AG09309 (cell line): ENCODE measurements at places on chromosomes 1 and 21.
A peak's percentile ranks its signal among the peaks of the same experiment; 100 is the strongest.

GRCh38 chr1:58149271-58149812, 397.2 kb downstream of the OMA1 start:
- no peak for DNase-seq

GRCh38 chr1:22741118-22741517, 30.5 kb downstream of the EPHB2 start:
- no peak for DNase-seq

DNA sequence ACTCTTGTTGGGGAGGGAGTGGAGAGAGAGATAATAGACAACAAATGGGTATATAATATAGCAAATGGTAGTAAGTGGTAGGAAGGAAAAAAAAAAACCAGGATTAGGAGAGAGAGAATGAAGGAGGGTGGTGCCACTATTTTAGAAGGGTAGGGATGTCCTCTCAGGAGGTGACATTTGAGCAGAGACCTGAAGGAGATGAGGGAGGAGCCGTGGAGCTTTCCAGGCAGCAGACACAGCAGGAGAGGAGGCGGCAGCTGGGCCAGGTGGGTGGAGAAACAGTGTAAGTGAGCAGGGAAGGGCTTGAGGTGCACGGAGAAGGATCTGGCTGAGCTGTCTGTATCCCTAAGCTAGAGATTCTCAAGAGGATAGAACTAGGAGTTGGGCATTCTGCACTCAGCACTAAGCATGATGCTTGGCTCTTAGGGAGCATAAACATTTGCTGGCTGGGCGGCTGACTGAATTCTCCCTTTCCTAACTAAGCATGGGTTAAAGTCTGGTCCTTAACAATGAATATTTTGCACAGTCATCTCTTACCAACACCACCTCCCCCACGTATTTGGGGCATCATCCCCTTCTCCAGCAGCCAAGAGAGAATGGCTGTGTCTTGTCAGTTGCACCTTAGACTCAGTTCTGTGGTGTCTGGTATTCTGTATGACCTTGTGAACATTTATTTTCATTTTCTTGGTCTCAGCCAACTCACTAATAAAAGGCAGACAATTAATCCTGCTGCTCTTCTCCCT, 27.6 kb upstream of the SARS1 start:
- no peak for DNase-seq

DNA sequence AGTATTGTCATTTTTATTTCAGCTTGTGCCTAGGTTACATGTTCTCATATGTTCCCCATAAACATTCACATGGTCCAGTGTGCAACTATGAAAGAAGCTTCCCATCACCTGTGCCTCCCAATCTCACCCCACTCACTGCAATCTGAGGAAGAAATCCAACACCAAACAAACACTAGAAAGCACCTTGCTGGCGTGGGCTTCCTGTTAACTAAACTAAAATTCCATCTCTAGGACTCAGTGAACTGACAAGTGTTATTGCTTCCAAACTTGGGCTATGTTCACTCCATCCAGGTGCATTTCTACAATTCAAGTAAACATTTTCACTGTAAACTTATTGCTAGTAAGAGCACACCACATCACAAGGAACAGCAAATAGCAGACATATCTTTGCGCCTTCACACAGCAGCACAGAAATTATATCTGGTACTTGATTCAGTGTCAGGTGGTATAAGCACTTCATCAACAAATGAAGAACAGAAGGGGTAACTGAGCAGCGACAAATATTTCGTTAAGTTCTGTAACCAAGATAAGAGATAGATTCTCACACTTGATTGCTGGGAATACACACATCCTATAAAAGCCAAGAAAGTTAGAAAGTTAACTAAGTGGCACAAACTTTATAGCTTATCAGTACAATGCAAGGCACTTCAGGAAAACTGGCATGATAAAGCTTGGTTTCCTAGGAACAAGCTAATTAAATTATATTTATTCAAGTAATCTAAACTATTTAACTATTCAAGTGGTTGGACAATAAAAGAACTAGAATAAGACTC, 8.9 kb upstream of the KCNJ15 start:
- DNase-seq, result no peak

- DNase-seq, result no peak
Measured at GRCh38 chr1:26317612-26318337, at the start of gene CD52. Gene CD52 (plus strand): TSS chr1:26317958. CDS start chr1:26318018, 60 bp downstream.

DNA sequence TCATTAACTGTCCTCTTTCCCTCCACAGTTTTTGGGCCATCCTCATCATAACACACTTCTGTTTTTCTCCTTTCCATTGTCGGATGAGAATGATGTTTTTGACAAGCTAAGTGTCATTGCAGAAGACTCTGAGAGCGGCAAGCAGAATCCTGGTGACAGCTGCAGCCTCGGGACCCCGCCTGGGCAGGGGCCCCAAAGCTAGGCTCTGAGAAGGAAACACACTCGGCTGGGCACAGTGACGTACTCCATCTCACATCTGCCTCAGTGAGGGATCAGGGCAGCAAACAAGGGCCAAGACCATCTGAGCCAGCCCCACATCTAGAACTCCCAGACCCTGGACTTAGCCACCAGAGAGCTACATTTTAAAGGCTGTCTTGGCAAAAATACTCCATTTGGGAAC, 28.6 kb upstream of the IFNAR1 start:
- DNase-seq, result no peak

- no peak for DNase-seq
Measured at GRCh38 chr1:76006234-76006633, 68.3 kb upstream of the ST6GALNAC3 start.

DNA sequence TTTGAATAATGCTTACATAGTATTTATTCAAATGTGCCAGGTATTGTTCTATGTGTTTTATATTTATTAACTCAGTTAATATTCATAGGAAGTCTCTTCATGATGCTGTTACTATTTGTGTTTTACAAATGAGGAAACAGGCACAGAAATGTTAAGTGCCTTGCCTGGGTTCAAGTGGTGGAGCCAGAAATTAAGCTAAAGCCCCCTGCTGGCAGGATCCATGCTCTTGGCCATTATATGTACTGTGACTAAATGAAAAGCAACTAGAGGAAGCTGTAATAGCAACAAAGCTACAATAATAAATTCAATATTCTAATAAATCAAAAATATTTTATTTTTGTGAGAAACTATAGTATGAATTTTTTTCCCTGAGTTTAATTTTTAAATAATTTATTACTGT, 30.0 kb downstream of the IARS2 start:
- no peak for DNase-seq

DNA sequence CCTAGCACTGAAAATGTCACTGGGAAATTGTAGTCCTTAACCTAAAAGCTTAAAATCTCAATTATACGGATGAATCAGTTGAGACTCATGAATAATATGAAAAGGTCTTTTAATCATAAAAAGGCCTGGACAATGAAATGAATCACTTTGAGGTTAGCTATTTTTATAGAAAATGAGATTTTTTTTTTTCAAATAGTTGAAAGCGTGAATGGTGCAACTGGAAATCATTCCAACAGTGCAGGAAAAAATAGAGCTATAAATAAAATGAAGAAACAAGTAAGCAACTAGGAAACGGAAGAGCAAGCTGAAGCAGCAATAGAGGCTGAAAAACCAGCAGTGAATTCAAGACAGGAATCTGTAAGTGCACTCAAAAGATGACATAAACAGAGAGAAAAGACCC, 142.9 kb downstream of the BACH1 start:
- peak; percentile 40 for DNase-seq

DNA sequence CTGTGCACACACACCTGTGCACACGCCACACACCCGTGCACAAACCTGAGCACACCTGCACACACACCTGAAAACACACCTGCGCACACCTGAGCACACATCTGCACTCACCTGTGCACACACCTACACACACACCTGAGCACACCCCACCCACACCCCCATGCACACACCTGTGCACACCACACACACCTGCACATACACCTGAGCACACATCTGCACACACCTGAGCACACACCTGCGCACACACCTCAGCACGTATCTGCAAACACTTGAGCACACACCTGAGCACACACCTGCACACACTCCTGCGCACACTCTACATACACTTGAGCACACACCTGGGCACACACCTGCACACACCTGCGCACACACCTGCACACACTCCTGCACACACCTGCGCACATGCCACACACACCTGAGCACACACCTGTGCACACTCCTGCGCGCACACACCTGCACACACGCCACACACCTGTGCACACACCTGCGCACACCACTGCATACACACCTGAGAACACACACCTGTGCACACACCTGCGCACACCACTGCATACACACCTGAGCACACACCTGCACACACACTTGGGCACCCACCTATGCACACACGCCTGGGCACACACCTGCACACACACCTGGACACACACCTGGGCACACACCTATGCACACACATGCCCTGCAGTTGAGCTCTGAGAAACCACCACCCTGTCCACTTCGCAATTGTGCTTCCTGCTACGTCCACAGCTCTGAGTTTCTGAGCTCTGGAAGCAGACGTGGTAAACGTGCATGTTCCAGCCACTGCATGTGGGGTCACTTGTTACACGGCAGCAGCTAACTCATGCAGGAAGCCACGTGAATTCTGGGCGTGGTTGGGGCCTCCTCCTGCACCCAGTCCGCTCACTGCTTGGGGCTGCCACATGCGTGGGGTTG, 8.0 kb upstream of the C1orf159 start:
- DNase-seq, result no peak

DNA sequence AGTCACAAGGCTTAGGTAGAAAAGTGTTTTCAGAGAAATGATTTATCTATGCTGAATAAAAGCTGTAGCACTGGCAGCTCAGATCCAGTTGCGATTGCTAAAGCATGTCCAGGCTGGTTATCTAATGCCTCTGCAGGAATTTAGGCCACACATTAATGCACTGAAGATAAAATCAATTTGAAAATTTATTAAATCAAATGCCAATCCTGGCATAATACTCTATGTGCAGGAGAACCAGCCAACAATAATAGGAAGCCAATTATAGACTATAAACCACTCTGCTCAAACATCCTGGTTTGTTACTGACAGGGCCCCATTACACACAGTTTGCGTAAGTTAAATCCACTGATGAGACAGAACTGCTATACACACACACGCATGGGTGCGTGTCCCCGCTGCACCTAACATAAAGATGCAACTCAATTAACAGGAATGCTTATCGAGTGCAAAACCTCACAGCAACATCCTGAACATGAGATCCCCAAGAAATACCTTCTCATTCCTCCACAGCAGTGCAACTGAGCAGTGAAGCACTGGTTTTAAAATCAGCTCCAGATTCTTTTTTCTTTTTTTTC, 40.6 kb downstream of the PTP4A2 start:
- DNase-seq, result no peak

- no peak for DNase-seq
Measured at GRCh38 chr1:203629507-203630082, 3.0 kb downstream of the ATP2B4 start.

GRCh38 chr1:65615859-65616258, 176.8 kb upstream of the PDE4B start:
- DNase-seq, result no peak

GRCh38 chr1:118698911-118699310, 289.2 kb downstream of the TBX15 start:
- DNase-seq, result no peak

- DNase-seq, result no peak
Measured at GRCh38 chr1:37439349-37439995, 34.9 kb upstream of the ZC3H12A start.

GRCh38 chr1:64537942-64538341, 68.0 kb downstream of the CACHD1 start:
- no peak for DNase-seq

GRCh38 chr1:243351337-243351736, 95.5 kb downstream of the SDCCAG8 start:
- DNase-seq, result no peak

DNA sequence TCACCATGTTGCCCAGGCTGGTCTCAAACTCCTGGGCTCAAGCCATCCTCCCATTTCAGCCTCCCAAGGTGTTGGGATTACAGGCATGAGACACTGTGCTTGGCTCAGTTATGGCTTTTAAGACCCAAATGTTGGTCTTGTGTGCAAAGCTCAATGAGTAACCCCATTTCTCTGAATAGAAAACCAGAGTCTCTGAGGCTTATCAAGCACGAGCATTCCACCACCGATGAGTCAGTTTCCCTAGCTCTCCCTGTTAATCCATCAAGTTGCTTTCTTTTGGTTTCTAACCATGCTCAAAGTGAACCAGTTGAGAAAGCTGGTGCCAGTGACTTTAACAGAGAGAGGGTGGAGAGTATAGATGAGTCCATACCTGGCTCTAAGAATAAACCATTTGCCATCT, 350.9 kb upstream of the ADGRL2 start:
- DNase-seq, result no peak

DNA sequence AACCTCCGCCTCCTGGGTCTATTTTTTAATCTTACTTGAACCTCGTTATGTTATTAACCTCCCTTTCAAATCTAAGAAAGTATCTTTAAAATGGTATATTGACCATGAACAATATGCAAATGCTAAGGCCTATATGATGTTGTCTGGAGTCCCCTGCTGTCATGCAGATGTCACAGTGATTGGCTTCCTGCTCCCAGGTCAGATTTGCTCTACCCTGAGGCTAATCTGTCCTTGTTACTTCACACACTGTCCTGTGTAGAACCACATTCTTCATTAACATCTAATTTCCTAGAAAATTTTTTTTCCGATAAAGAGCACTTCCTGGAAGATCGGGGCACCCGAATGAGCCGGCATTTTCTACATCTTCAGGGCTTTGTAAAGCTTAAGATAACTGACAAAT, 306.6 kb downstream of the MRPL39 start:
- DNase-seq, result no peak

- DNase-seq, result no peak
Measured at GRCh38 chr1:222310836-222311235, 237.1 kb downstream of the HHIPL2 start.

- no peak for DNase-seq
Measured at GRCh38 chr1:201594575-201595245, 55.8 kb downstream of the NAV1 start.

- no peak for DNase-seq
Measured at GRCh38 chr1:53554592-53555305, 95.5 kb downstream of the DMRTB1 start.

- peak; percentile 43 for DNase-seq
Measured at GRCh38 chr1:76865696-76866286, 1.5 kb upstream of the ST6GALNAC5 start.

DNA sequence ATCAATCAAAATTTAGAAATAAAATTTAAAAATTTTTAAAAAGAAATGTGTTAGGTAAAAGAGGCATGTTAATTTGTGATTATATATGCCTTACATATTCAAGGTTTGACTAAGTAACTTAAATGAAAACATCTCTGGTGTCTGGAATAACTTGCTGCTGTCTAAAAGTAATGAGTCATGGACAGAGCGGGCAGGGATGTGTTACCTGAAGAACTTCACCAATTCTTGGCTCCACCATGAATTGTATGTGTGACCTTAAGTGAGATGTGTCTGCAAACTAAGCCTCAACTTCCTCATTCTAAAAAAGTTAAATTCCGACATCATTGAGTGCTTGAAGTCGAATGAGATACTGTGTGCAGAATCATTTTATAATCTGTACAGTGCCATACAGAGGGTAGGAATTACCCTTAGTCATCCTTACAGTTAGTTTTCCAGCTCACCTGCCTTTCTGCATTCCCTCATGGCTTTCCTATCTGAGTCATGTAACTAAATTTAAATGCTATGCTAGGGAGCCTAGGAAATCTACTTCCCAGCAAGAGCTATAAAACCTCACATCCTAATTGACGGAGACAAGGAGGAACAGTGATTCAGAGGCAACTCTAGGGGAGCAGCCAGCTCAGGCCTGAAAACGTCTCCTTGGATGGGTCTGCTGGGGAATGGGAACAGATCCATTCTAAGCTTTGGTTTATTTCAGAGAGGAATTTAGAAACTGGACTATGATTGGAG, 100.7 kb upstream of the TSPAN2 start:
- peak; percentile 91 for DNase-seq
